ENCODE measurements at places on chromosomes 7 and 10.
A peak's percentile ranks its signal among the peaks of the same experiment; 100 is the strongest.

DNA sequence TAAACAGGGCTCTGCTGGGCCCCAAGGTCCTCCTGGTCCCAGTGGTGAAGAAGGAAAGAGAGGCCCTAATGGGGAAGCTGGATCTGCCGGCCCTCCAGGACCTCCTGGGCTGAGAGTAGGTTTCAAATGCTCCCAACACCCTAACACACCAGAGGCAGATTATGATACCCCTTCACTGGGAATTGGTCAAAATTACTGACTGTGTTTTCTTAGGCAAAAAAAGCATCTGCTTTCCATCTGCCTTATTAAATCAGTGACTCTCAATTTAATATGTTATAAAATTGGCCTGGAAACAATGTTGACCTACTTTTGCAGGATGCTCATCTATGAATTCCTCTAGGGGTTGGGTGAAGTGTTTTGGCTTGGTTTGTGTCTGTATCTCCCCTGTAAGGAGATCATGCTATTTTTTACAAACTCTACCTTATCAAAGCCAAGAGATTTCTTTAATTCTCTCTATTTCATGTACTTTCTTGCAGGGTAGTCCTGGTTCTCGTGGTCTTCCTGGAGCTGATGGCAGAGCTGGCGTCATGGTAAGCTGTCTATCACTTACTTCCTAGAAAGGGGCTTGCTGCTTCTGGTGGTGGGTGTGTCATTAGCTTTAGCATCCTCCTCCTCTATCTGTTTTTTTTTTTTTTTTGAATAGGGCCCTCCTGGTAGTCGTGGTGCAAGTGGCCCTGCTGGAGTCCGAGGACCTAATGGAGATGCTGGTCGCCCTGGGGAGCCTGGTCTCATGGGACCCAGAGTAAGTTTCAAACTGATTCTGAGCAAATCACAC lies 15.9 kb downstream of the COL1A2 start:
- no peak for DNase-seq

GRCh38 chr10:22713853-22714478 lies 412 bp downstream of the PIP4K2A start:
- DNase-seq, result peak; percentile 13

- no peak for DNase-seq
Observed at GRCh38 chr10:84606428-84606827, 278.0 kb downstream of the CCSER2 start.

DNA sequence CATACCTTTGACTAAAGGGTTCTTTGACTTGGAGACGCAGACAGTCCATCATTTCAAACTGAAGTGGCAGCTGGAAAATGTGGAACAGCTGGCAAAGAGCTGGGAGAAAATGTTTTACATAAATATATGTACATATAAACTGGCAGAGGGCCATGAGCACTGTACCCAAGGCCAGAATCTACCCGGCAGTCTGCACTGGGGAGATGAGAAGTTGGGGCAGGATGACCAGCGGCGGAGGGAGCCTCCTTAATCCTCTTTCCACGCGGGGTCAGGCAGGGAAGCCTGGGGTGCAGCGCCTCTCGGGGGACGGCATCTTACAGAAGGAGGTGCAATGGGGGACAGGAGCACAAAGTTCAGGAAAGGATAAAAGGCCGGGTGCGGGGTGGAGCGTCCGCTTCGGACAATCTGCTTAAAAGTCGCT lies 1.3 kb downstream of the GLI3 start:
- DNase-seq, result no peak

GRCh38 chr10:83516788-83517187 lies 622.5 kb upstream of the GHITM start:
- DNase-seq, result no peak

GRCh38 chr10:43128958-43129706 lies 9.1 kb upstream of the CSGALNACT2 start:
- no peak for DNase-seq

DNA sequence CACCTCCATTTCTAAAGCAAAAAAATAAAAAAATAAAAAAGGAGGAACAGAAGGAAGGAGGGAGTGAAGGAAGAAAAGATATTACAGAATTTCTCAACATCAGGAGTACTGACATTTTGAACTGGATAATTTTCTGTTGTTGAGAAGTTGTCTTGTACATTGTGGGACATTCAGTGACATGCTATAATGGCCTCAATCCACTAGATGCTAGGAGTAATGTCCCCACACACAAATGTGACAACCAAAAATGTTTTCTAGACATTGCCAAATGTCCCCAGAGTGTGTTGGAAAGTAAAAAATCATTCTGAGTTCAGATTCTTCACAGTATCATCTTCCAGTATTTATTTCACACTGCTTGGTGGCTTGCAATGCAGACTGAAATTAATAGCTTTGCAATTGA lies 6.5 kb downstream of the ZNF438 start:
- DNase-seq, result no peak

GRCh38 chr7:2566348-2566889 lies 7.6 kb downstream of the IQCE start:
- DNase-seq, result no peak

DNA sequence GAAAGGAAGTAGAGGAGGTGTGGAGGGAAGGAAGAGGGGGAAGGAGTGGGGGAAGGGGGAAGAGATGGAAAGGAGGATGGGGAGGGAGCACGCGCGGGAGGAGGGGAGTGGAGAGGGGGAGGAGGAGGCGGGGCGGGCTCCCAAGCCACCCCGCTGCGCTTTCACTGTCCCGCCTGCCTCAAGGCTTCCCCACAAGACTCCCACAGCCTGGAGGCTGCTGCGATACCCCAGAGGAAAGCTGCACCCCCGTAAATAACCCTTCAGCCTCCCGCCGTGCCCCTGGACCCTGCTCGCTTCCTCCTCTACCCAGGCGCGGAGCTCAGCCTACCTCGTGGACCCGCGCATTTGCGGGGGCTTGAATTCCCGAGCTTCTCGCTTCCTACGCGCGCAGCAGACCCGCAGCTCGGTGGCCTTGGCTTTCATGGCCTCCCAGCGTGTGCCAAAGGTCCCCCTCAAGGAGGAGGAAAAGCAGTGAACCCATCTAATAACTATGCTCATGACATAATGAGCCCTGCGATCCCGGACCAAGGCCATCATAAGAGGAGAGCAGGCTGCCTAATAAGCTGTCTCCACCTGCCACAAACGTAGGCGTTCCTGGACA lies at the start of gene C10orf67:
C10orf67 (minus strand) TSS at position 557 of the 601 bp plus-strand sequence; CDS start at position 534, 23 bp downstream.
- DNase-seq, result no peak

DNA sequence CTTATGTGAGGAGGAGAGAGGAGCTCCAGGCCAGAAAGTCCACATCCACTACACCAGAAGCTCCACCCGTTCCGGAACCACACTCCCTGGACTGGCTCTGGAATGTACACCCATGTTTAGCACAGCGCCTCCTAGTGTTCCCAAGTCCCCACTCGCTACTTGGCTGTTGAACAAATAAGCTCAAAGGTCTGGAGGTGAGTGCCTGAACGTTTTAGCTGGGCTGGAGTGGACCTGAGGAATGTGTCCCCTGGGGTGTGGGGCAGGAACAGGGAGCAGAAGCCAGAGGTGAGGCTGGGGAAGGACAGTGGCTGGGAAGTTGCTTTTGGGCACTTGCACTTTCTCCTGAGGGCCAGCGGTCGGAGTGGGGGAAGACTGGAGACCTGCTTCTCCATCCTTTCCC lies 164.1 kb upstream of the CDCA7L start:
- DNase-seq, result peak; percentile 16

DNA sequence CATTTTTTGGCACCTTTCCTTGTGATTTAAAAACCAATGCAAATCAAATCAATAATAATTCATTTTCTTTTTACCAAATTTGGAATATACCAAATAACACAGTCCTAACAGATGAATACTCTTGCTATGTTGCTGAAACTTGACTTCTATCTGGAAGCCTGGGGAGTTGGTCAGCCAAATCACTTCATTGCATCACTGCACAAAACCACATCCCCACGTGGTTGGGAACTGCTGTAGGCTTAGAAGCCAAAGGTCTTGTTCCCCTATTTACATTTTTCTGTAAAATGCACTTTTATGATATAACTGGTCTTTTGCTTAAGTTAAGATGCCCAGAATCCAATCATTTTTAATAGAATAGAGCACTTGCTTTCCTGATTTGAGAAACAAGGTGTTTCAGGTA lies 15.2 kb downstream of the GPR85 start:
- DNase-seq, result no peak

DNA sequence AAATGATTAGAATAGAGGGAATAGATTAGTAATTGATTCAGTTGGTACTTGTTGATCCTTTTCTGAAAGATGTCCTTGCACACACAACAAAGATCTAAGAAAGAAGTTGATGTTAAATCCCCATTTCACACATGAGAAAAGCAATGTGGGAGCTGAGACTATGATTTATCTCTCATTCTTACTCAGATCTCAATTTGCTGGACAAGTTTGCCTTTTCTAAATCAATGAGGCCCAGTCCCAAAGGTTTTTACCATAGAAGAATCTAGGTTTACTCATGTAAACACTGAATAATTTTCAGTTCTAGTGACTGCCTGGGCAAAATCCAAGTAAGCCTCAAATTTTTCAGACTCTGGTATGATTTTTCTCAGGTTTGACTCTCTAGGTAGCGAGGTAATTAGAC lies 25.5 kb upstream of the PLXNA4 start:
- no peak for DNase-seq

- DNase-seq, result no peak
Observed at GRCh38 chr10:87551326-87551725, 46.6 kb downstream of the MINPP1 start.

DNA sequence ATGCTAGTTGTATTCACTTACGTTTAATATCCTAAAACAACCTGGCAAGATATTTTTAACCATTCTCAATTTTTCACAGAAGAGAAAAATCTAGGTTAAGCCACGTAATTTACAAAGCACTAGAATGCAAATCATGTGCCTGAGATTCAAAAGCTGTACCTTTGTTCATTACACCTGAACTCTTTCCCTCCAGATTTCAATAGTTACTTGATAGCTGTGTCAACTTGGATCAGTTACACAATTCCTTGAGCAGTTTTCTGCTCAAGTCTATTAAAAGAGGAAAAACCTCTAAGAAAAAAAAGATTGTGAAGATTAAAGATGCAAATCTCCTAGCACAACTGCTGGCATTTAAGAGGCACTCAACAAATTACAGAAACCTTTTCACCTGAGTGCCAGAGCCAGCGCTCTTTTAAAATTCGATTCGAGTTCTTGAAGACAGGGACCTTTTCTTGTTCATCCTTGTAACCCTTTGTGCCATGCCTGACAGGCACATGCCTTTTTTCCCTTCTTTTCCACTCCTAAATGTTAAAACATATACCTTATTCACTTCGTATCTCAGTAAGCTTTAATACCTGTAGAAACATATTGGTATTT lies 886 bp downstream of the NSUN6 start:
- no peak for DNase-seq

DNA sequence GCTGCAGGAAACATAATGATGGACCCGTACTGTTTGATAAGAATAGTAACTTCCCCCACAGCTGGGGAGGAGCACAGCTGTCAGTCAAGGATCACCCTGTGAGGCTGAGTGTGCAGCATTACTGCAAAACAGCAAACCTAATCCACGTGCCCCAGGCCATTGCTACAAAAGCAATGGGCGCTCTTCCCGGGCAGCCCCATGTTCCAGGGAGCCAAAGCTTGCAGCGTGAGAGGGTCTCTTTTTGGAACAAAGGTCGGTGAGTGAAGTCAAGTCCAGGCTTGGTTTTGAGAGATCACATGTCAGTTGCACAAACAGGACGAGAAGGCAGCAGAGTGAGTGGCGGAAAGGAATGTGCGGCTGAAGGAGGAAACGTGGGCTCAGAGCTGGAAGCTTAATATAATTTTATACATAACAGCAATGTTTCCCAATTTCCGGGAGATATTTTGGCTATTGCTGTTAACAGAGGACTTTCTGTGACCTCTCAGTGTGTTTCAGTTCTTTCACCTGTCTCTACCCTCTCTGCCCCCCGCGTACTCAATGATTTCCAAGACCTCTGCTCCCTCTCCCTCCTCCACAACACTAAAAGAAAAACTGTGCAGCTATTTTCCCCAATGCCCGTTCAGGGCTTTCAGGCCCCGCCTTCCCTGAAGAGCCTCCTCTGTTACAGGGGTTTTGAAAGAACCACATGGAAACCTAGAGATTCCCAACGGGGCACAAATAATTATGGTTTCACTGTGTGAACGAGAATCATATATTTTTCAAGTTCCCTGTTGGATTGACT lies 128.9 kb downstream of the MTPAP start:
- no peak for DNase-seq

GRCh38 chr7:42198974-42199668 lies 37.9 kb downstream of the GLI3 start:
- DNase-seq, result no peak

DNA sequence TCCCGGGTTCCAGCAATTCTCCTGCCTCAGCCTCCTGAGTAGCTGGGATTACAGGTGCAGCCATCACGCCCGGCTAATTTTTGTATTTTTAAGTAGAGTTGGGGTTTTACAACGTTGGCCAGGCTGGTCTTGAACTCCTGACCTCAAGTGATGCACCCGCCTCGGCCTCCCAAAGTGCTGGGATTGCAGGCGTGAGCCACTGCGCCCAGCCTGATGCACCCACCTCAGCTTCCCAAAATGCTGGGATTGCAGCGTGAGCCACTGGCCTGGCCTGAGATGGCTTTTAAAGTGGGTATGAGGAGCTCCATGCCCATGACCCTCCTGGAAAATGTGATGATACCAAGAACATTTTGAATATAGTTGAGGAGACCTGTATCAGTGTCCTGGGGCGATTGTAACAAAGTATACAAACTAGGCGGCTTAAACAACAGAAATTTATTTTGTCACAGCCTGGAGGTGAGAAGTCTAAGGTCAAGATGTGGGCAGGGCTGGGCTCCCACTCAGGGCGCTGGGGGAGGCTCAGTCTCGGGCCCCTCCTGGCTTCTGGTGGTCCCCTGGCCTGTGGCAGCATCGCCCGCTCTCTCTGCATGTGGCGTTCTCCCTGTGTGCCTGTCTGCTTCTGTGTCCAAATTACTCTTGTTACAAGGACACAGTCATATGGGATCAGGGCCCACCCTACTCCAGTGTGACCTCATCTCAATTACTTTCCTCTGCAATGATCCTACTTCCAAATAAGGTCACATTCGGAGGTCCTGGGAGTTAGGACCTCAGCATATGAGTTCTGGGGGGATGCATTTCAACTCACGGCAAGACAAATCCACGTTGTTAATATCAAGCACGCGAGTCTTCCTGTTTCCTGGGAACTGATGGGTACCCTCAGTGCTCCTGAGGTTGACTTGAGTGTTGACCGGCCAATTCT lies 108.8 kb downstream of the ACTR3B start:
- no peak for DNase-seq

- DNase-seq, result no peak
Observed at GRCh38 chr10:75404815-75405597, 3.4 kb upstream of the ZNF503 start.

DNA sequence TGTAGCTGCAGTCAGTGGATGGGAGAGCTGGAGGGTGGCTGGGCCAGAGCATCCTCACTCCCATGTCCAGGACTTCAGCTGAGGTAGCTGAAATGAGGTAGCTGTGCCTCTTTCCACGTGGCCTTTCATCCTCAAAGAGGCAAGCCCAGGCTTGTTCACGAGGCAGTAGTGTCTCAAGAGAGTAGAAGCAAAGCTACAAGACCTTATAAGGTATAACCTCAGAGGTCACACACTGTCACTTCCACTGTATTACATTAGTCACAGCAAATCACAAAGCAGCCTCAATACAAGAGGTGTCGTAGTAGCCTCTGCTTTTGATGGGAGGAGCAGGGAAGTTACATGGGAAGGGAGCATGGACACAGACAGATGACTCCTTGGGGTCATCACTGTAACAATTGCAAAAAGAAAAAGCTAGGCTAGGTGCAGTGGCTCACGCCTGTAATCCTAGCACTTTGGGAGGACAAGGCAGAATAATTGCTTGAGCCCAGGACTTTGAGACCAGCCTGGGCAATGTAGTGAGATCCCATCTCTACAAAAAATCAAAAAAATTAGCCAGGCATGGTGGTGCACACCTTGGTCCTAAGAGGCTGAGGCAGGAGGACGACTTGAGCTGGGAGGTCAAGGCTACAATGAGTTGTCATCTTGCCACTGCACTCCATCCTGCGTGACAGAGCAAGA lies 97.5 kb downstream of the SKIDA1 start:
- no peak for DNase-seq

Measured in stimulated activated CD4-positive, alpha-beta T cell treated with anti-CD3 and anti-CD28 coated beads, TNF-alpha, amount 100 ng/mL, for 24 hours (primary cell).